ENCODE measurements at places on chromosomes 3 and 15. TPM values are rescaled to one million over a fixed set of nuclear protein-coding genes. Genes with fewer than 3 reads are reported as not detected.

Gene ACKR2
- 0.09 TPM for total RNA-seq

Gene CNTN4
- 2.2 TPM for total RNA-seq

Gene ATP8B4
- 0.24 TPM for total RNA-seq

Gene MYZAP
- 0.94 TPM for total RNA-seq

Gene ZNF385D
- 11.2 TPM for total RNA-seq

Gene TNNC1
- total RNA-seq = 5.8 TPM
